ENCODE measurements at places on chromosomes 1 and 21.
A peak's percentile ranks its signal among the peaks of the same experiment; 100 is the strongest.

DNA sequence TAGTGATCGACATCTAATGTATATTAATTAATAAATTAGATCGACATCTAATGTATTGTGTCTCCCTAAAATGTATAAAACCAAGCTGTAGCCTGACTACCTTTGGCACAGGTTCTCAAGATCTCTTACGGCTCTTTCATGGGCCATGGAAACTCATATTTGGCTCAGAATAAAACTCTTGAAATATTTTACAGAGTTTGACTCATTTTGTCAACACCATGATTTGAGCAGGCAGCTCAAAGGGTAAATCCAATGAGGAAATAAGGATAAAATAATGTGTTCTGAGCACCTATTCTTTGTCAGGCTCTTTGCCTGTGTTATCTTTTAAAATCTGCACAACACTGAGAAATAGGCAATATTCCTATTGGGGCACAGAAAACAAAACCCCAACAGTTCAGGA lies 223.4 kb upstream of the DUSP10 start:
- DNase-seq, result no peak

- no peak for DNase-seq
These were observed 107.3 kb downstream of the RNF220 start for GRCh38 chr1:44512313-44512885.

DNA sequence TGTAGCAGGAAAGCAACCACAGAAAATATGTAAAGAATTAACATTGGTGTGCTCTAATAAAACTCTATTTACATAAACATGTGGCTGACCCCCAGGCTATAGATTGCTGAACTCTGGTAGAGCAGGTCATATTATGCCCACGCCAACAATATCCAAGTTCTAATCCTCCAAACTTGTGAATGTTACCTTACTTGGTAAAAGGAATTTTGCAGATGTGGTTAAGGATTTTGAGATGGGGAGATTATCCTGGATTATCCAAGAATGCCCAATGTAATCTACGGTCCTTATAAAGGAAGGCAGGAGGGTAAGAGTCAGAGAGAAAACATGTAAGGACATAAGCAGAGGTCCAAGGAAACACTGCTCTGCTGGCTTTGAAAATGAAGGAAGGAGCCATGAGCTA lies 201.0 kb downstream of the USH2A start:
- DNase-seq, result no peak

- DNase-seq, result no peak
These were observed 148.6 kb downstream of the NPHP4 start for GRCh38 chr1:5843521-5844096.

DNA sequence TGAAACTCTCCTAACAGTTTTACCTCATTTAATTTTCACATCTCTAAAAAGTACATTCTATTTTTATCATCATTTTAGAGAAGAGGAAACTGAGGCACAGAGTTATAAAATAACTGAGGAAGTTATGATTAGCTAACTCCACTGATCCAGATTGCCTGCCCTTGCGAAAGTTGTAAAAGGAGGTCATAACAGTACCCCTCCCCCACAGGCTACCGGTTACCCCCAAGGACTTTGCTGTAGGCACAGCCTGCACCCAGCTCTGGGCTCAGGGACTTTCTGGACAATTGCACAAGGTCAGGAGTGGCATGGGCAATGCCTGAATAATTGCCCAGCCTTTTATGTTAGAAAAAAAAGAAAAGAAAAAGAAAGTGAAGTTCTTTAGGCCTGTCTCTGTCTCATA lies 22.7 kb downstream of the PIGM start:
- no peak for DNase-seq

DNA sequence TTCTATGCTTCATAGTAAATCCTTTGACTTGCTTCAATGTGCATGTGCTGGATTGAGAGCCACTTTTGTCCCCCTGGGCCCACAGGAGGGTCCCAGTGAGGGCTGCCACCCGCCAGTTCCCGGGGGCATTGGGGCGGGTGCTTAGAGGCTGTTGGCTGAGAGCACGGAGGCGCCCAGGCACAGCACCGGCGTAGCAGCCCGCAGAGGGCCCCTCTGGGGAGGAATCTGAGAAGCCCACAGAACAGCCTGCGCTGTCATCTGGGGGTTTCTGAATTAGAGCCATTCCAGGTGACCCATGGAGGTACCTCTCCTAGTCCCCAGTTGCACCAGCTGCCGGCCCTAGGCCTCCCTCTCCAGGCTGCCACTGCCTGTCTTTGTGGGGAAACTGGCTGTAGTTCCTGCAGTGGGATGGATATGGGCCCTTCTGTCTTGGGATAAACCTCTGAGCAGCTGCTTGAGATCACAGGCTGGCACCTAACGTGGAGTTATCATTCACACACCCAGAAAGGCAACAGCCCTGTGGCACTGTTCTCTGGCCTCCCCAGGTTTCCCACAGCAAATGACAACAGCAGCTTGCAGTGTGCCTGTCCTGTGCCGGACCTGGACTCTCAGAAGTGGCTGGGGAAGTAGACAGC lies 39.5 kb downstream of the TMEM51 start:
- no peak for DNase-seq

- peak; percentile 22 for DNase-seq
These were observed 6.5 kb downstream of the KCNN3 start for GRCh38 chr1:154863315-154864174.

GRCh38 chr1:151639466-151639865 lies 27.6 kb downstream of the SNX27 start:
- DNase-seq, result no peak

GRCh38 chr1:197733324-197733723 lies 42.0 kb downstream of the DENND1B start:
- no peak for DNase-seq

DNA sequence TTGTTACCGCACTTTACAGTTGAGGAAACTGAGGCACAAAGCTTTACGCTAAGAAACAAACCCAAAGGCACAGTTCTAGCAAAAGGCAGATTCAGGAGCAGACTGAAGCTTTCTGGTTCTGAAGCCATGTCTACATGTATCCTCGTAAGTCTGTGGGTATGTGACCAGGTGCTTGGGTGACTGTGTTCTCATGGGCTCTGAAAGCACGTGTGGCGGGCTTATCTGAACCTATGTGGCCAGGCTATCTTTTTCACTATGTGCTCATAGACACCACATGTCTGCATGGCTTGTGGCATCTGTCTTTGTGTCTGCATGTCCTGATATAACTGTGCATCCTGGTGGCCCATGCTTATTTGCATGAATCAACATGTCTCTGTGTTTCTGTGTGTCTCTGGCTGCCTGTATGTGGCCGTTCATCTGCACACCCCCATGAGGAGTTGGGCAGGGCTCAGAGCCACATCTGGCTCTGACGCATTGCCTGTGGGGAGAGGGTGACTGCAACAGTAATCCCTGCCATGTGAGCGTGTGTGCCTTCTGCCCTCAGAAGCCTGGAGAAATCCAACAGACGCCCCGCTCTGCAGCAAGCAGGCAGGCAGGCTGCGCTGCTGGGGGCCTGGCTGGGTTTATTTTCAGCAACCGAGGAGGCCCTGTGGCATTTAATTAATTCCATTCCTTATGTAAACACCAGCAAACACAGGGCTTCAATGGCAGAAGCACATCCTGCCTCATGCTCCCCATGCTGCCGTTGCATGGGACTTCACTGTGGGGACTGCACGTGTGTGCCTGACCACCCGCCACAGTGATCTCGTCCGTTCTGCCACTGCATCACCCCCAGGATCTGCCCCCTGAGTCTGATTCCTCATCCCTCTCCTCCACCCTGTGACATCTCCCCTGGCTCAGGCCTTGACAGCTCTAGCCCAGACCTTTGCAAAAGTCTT lies 115.4 kb downstream of the TRABD2B start:
- no peak for DNase-seq

DNA sequence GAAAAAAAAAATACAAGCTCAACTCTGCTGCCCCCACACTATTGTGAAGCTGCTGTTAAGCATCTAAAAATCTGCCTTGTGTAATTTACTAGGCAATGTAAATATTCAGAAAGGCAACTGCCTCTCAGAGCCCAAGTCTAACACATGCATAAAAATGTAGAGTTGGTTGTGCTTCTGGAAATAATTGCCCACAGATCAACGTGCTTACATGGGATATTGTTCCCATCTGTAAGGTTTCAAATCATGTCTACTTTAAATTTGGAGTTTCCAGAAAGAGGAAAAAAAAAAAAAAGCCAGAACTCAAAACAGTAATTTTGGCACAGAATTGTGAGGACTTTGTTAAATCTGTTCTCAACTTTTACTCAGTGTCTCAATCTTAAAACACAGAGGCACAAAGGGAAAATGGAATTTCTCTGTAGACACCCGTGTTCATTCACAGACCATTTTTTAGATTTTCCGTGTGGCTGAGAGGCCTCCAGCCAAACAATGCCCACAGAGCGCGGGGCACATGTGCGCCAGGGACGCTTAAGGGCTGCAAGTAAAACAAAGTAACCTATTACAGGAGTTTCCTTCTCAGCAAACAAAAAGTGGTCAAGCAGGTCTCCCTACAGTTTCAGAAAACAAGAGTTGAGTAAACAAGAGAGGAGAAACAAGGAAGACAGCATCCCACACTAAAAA lies 115.5 kb downstream of the RERE start:
- no peak for DNase-seq

Measured in T-helper 2 cell (primary cell).